ENCODE measurements at places on chromosomes 11 and 22. TPM values are rescaled to one million over a fixed set of nuclear protein-coding genes. Genes with fewer than 3 reads are reported as not detected.

GRCh38 chr11:102683277-102683676 is 22.3 kb downstream of the MMP27 start:
- DNase-seq, result peak; percentile 77

- no peak for DNase-seq
Measured at GRCh38 chr22:35158336-35158735, 92.4 kb downstream of the ISX start.

DNA sequence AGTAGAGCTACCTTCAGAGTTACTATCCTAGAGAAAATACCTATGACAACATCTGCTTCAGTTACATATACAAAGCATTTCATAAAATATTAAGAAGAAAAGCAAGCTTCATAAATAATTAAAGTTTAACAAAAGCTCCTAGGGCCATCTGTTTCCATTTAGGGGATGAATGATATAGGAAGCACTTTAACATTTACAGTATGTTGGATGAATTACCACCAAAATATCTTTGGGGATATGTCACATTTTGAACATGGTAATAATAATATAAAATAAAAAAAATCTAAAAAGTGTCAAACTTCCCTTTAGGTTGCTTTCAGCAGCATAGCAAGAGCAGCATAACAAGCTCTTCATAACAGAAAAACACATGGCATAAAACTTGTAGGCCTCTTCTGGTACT is 104.6 kb downstream of the ATG16L2 start:
- no peak for DNase-seq

The CLCF1 gene
- total RNA-seq, result 8.3 TPM

The MEI1 gene
- 0.46 TPM for total RNA-seq

The APOL3 gene
- total RNA-seq, result 76.3 TPM

DNA sequence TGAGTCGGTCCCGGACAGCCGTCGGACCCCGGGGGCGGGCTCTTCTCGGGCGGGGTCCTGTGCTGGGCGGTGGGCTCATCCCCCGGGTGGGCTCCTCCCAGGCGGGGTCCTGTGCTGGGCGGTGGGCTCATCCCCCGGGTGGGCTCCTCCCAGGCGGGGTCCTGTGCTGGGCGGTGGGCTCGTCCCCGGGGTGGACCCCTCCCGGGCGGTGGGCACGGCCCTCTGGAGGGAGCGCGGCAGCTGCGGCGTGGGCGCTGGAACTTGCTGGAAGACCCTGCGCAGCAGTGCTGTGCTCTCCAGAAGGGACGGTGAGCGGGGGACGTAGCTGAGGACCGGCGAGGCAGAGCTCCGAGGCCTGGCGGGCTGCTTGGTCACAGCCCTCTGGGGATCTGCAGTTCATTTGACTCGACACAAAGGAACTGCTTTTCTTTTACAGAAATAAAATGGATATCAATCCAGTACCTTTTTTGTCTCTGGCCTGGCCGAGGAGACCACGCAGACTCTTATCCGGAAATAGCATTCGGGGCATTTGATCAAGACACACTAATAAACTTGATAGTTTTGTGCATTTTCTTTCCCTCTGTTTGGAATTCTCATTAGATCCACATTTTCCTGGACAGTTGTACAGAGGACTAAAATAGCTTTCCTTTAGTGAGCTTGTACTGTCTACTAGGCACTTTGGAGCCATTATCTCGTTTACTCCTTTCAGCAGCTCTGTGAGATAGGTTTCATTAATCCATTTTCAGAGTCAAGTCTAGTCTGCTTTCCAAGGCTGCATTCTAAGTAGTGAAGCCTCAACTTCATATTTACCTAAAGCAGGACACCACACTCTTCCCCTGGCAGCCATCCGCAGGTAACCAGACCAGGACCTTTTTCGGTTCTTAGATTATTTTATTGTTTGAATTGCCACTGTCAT is 812 bp downstream of the JAM3 start:
- peak; percentile 88 for DNase-seq
